ENCODE measurements at places on chromosomes 1 and 21.

DNA sequence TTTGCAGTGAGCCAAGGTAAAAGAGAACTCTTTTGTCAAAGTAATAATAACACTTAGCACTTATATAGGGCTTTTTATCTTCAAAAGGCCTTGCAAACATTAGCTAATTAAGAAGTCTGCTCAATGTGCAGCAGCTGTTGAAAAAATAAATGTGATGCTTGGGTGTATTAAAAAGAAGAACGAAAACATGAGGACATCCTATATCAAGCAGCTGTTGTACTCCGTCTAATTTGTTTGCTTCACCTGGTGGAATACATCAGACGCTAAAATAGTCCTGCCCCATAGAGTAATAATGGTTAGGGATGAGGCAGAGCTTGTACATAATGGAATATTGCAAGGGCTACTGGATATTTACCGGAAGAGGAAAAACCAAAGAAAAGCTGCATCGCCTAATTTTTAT lies 299.5 kb downstream of the ST6GALNAC3 start:
- DNase-seq, result no peak

DNA sequence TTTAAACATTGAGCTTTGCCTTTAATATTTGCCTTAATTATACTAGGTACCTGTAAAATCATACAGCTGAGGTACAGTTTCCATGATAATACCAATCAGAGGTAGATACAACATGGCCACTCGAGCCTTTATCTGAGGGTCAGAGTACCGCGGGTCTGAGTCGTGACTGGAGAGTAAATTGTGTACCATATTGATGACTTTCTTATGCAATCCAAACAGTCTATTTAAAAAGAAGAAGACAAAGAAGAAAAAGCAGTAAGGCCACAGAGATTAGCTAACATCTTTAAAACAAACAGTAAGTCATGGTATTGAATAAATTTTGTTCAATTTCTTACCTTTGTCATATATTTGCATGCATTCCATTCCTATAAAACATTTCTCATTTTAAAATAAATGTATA lies 68.1 kb upstream of the ANGPTL3 start:
- no peak for DNase-seq

GRCh38 chr1:57179001-57179400 lies 213.2 kb upstream of the C8B start:
- DNase-seq, result no peak

- DNase-seq, result no peak
Measured at GRCh38 chr1:56339786-56340465, 239.4 kb downstream of the PLPP3 start.

- DNase-seq, result no peak
Measured at GRCh38 chr1:58143972-58144697, 402.4 kb downstream of the OMA1 start.
